ENCODE measurements at places on chromosomes 2 and 18. TPM values are rescaled to one million over a fixed set of nuclear protein-coding genes. Genes with fewer than 3 reads are reported as not detected.

Gene POTEE
- 0.32 TPM for total RNA-seq

Gene GALNT5
- total RNA-seq: not detected

Gene KCNF1
- total RNA-seq: not detected

Gene CRYBA2
- total RNA-seq: not detected

Gene CHRND
- total RNA-seq: not detected

Gene MYL12A
- 425 TPM for total RNA-seq

Gene ASAP2
- 0.10 TPM for total RNA-seq

DNA sequence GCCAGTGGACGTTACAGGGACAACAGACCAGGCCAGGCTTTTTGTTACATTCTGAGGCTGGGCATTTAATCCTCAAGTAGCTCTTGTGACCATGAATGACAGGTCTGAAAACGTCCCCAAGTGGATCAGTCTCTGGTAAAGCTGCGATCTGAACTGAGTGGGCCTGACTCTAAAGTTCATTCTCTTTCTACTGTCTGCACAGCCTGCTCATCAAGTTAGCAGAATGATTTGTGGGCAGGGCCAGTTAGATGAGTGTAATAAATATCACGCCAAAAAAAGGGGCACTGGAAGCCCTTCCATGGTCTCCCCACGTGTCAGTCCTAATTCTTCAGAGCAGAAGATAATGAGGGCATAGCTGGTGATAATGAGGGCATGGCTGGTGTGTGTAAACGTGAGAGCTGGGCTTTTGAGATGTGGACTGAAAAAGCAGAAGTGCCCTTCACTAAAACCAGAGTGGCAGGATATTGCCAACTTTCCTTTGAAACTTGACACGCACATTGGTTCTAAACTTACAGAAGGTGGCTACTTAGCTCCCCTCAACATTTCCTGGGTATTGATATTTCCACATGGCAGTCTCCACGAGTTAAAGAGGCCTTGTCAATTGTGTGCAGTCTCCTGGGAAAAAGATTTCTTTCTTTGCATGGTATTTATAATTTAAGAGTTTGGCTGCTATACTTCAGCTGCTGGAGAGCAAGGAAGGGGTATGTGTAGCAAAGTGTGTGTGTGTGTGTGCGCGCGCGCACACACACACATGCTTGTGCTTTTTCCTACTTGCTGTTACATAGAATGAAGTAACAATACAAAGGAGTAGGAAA lies 72.7 kb upstream of the LYPD6B start:
- H3K4me1 ChIP-seq: no peaks in the 10 kb centered on the region
- no peaks in the 10 kb centered on the region for H3K27me3 ChIP-seq
- H3K27ac ChIP-seq: no peak overlapping the region
- H3K36me3 ChIP-seq: peaks cover 2% of the 10 kb centered on the region
- no peak overlapping the region for H3K4me3 ChIP-seq

- H3K27me3 ChIP-seq: peaks cover 17% of the 10 kb centered on the region
- no peaks in the 10 kb centered on the region for H3K36me3 ChIP-seq
- no peaks in the 10 kb centered on the region for H3K4me1 ChIP-seq
- DNase-seq: no peak
- no peak overlapping the region for H3K27ac ChIP-seq
Measured at GRCh38 chr2:215486291-215487001, 50.6 kb upstream of the FN1 start.

GRCh38 chr2:24363301-24363700 lies 3.0 kb upstream of the ITSN2 start:
- no peaks in the 10 kb centered on the region for H3K27me3 ChIP-seq
- no peak for DNase-seq

DNA sequence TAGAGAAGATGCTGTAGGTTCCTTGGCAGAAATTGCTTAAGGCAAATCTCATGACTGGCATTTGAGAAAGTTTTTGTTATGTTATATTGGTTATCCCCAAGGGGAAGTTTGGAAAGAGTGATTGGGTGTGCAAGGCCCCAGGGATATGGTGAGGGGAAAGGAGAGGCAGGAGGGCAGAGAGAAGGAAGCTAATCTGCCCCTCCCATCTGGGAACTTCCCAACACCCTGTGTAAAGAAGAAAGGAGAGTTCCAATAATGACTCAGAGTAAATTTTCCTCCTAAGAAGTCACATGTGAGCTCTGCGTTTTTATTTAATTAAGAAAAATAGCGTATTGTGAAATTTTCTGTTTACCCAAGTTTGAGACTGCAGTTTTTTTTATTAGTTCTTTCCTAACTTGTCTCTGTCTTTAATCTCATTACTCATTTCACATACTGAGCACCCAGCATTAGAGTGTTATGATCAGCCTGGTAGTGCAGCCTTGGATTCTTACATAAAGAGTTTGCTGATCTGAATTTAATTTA lies 3.1 kb upstream of the KYNU start:
- H3K36me3 ChIP-seq: no peaks in the 10 kb centered on the region
- no peak for DNase-seq
- H3K27ac ChIP-seq: peak overlapping the region; percentile 58
- H3K4me1 ChIP-seq: no peaks in the 10 kb centered on the region

DNA sequence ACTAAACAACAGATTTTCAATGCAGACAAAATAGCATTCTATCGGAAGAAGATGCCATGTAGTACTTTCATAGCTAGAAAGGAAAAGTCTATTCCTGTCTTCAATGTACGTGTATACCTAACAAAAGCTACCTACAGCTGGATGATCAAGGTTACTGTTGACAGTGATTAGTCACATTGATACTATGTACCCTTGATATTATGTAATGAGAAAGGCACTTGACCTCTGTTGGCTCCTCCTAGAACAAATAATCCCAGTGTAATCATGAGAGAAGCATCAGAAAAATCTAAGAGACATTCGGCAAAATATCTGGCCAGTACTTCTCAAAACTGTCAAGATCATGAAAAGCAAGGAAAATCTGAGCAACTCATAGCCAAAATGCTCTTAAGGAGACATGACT lies 44.4 kb upstream of the LRRTM4 start:
- H3K36me3 ChIP-seq: no peaks in the 10 kb centered on the region
- H3K4me3 ChIP-seq: no peak overlapping the region
- DNase-seq: no peak
- no peaks in the 10 kb centered on the region for H3K4me1 ChIP-seq

GRCh38 chr2:184756885-184757284 lies 158.6 kb downstream of the ZNF804A start:
- no peaks in the 10 kb centered on the region for H3K36me3 ChIP-seq
- DNase-seq: no peak
- no peak overlapping the region for H3K27ac ChIP-seq
- no peaks in the 10 kb centered on the region for H3K27me3 ChIP-seq
- H3K4me3 ChIP-seq: no peak overlapping the region

- no peaks in the 10 kb centered on the region for H3K4me1 ChIP-seq
- DNase-seq: no peak
- no peaks in the 10 kb centered on the region for H3K36me3 ChIP-seq
- peaks cover 43% of the 10 kb centered on the region for H3K27me3 ChIP-seq
- H3K4me3 ChIP-seq: no peak overlapping the region
- no peak overlapping the region for H3K27ac ChIP-seq
Measured at GRCh38 chr2:226439337-226439736, 360.3 kb downstream of the IRS1 start.

DNA sequence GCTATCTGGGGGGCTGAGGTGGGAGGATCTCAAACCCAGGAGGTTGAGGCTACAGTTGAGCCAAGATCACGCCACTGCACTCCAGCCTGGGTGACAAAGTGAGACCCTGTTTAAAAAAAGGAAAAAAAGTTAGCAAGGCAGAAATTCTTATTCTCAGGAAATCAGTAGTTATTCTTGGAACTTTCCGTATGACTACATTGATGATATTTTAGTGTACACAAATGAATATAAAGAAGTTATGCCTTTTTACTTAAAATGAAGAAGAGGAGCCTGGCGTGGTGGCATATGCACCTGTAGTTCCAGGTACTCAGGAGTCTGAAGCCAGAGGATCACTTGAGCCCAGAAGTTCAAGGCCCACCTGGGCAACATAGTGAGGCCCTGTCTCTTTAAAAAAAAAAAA lies 7.4 kb downstream of the SPDYA start:
- peaks cover 14% of the 10 kb centered on the region for H3K4me1 ChIP-seq
- H3K27me3 ChIP-seq: no peaks in the 10 kb centered on the region
- no peak overlapping the region for H3K27ac ChIP-seq

DNA sequence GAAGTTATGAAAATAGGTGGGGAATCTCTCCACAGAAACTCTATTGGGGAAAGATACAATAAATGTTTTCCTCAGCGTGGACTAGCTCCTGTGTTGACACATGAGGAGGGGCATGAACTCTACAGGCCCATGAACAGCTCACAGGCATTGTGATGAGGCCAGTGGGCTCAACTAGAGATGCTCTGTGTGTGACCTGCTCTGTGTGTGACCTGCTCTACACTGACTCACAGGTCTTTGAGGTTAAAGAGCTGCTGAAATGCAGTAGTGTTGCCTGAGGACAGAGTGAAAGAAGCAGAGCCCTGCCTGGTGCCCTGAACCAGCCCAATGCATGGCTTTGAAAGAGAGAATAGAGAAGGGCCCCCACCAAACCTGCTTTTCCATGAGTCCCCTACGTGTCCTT lies 117.6 kb downstream of the MCFD2 start:
- no peaks in the 10 kb centered on the region for H3K4me1 ChIP-seq
- H3K27ac ChIP-seq: no peak overlapping the region
- peaks cover 17% of the 10 kb centered on the region for H3K27me3 ChIP-seq

Data from activated T-cell treated with anti-CD3 and anti-CD28 coated beads, Interleukin-2, amount 50 U/mL, for 72 hours (primary cell).